ENCODE measurements at places on chromosomes 5 and 9.

- no peak for DNase-seq
These were observed 18.8 kb downstream of the COL5A1 start for GRCh38 chr9:134660407-134660806.

GRCh38 chr5:175471196-175471595, 7.2 kb upstream of the SFXN1 start:
- DNase-seq = no peak

- DNase-seq = no peak
These were observed 136.3 kb downstream of the MYO10 start for GRCh38 chr5:16799796-16800195.

DNA sequence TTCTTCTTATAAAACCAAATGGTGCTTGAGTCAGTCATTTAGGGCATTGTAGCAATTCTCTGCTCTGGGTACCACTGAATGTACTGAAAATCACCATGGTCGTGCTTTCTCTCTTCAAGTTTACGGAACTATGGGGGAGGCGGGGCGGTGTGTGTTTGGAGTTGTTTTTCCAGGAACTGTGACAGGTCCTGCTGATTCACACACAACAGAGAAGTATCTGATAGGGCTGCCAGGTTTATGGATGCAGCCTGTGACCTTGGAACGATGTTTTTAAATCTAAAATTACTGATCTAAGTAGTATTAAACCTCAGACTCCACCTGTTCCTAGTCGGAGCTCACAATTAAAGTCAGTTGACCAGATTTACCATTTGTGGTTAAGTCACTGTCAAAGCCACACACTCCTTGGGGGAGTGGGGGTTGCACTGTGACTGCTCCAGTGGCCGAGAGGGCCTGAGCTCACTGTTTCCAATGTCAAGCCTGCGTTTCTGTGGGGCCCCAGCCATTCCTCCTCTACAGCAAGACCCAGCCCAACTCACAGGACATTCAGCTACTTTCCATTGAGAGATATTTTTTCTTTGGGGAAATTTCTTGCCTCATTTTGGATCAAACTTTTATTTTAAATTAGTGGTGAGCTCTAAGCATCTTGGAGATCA, 44.4 kb downstream of the GADD45G start:
- no peak for DNase-seq

- DNase-seq = no peak
These were observed 247.5 kb upstream of the DAPK1 start for GRCh38 chr9:87250205-87250604.

- DNase-seq = no peak
These were observed 217.9 kb downstream of the SPATA31D1 start for GRCh38 chr9:82206490-82206889.

- DNase-seq = no peak
These were observed 1353.0 kb upstream of the C9orf72 start for GRCh38 chr9:28926306-28926705.

DNA sequence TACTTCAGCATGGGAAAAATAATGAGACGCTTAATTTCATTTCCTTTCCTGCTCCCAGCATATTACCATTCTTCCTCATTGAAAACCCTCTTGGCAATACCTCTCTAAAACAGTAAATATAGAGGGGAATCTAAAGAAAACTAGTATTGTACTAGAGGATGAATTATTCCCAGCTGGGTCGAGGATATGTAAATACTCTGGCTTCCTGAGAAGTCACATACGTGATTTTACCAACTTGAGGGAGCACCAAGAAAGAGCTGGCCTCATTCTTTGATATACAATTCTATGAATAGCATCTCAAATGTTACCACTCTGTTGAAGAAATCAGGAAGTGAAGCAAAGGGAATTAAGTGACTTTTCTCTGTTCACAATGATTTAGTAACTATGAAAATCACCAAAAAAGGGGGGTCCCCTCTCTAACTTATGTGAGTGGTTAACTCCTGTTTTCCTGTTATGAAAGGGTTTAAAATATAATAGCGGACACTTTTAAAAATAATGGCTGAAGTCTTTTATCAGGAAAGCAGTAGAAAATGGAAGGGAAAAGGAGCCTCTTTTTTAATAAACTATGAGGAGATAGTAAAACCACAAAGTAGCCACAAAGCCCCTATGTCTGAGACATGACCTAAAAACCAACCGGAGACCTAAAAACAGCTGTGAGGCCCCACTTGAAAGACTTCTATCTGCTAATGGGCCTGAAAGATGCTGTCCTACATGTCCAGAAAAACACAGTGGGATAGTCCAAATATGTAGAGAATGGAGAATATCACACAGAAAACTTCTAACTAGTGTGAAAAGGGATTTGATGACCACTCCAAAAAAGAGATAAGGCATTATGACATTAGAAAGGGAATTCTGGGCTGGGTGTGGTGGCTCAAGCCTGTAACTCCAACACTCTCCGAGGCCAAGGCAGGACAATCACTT, 42.6 kb downstream of the LPAR1 start:
- no peak for DNase-seq

GRCh38 chr5:148810823-148811222, 15.6 kb upstream of the ADRB2 start:
- DNase-seq = no peak

DNA sequence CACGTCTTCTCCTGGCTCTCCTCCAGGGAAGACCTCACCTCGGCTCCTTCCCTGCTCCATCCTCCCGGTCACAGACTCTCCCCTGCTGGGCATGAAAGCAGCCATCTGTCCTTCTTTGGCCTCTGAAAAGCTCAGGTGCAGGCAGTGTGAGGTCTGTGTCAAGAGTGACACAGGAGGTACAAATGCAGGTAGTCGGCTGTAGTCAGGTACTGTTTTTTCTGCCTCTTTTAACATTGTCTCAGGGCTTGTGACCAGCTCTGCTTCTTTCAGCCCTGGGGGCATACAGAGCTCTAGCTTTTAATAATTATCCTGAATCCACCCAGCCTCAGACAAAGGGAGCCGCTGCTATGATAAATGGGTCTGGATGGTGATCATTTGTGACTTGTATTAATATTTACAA, 46.4 kb downstream of the C5orf15 start:
- DNase-seq = no peak

DNA sequence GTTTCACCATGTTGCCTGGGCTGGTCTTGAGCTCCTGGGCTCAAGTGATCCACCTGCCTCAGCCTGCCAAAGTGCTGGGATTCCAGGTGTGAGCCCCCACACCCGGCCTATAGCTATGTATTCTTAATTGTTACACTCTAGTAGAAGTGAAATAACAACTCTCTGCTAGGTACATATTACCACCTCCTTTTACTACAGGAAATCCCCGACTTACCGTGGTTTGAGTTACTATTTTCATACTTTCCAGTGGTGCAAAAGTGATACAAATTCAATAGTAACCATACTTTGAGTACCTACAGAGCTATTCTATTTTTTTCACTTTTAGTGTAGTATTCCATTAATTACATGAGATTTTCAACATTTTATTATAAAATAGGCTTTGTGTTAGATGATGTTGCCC, 719 bp downstream of the ARL14EPL start:
- no peak for DNase-seq

DNA sequence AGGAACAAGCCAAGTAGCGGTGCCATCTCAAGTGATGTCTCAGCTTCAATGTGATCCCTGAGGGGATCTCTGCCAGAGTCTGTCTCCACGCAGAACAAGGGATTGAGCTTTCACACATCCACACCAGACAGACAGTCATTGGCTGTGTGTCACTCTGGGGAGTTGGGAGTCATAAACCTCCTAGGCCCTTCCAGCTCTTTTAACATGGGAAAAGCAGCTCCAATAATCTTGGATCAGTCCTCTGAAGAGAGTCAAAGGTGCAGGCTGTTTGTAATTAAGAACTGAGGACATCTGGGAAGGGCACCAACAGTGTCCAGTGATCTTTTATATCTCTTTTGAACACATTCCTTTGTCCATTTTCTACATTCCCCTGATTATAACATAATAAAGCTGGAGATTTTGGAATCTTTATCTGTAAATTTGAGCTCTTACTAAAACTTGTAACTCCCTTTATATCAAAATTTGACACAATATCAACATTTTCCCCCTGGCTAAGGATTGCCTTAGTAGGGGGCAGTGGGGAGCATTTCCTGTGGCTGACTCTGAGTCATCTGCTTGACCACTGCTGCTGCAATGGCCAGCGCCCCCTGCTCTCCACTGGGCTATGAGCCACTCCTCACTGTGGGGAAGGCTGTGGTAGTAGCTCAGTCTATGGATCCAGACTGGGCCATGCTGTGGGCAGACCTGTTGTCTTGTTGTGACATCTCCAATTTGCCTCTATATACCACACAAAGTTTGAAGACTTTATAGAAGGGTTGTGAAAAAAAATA, 284.4 kb downstream of the OSTF1 start:
- no peak for DNase-seq

DNA sequence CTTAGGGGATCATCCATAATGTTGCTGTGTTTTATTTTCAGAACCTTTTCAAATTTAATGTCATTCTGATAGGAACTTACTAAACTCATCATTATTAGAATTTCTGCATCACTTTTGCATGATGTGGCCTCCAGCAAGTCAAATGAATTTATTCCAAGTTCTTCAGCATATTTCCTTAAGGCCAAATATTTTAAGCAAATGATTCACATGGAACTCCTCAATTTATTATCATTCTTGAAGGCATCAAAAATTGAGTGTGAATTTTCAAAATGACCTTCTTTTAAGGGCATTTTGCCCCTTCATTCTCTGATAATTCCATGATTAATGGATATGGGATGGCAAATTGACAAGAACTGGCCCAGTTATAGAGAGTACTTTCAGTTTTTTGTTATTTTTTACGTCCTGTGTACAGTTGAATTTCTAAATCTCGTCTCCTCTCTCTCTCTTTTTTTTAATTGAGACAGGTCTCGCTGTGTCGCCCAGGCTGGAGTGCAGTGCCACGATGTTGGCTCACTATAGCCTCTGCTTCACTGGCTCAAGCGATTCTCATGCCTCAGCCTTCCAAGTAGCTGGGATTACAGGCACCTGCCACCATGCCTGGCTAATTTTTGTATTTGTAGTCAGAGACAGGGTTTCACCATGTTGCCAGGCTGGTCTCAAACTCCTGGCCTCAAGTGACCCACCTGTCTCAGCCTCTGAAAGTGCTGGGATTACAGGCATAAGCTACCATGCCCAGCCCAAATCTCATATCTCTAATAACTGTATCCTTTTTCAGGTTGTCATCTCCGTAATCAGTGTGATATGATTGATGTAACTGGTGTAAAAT, 29.1 kb downstream of the GPR21 start:
- DNase-seq = no peak

GRCh38 chr9:36337865-36338264, 62.2 kb downstream of the RNF38 start:
- DNase-seq = no peak

GRCh38 chr5:143564417-143564816, 160.9 kb upstream of the NR3C1 start:
- DNase-seq = no peak

DNA sequence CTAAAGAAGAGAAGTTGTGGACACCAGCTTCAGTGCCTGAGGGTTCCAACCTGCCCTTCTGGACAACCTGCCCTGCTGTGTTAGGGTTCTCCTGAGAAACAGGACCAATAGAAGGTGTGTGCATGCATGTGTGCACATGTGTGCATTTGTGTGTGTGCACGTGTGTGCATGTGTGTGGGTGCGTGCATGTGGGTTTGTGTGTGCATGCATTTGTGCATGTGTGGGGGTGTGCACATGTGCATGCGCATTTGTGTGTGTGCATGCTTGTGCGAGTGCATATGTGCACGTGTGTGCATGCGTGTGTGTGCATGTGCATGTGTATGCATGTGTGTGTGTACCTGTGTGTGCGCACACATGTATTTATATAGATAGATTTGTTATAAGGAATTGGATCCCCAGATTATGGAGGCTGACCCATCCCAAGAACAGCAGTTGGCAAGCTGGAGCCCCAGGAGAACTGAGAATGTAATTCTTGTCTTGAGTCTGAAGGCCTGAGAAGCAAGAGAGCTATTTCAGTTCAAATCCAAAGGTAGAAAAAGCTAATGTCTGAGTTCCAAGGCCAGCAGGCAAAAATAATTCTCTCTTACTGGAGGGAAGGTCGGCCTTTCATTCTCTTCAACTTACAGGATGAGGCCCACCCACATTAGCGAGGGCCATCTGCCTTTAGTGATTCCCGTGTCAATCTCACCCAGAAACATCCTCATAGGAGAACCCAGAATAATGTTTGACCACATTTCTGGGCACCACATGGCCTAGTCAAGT, 62.9 kb upstream of the SYNPO start:
- DNase-seq = no peak

DNA sequence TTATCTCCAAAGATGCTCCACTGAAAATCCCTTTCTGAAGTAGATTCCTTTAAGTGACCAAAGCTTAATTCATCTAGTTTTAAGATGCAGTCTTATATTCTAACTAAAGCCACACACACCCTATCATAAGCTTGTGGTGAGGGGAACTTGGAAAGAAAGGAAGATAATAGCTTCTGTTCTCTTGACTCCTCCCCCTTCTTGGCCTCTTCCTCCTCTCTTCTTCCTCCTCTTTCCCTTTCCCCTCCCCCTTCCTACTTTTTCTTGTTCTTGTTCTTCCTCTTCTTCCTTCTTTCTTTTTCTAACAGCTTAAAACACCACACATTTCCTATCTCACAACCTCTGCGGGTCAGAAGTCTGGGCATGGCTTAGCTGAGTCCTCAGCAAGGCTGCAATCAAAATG, 23.5 kb downstream of the IL7R start:
- no peak for DNase-seq

DNA sequence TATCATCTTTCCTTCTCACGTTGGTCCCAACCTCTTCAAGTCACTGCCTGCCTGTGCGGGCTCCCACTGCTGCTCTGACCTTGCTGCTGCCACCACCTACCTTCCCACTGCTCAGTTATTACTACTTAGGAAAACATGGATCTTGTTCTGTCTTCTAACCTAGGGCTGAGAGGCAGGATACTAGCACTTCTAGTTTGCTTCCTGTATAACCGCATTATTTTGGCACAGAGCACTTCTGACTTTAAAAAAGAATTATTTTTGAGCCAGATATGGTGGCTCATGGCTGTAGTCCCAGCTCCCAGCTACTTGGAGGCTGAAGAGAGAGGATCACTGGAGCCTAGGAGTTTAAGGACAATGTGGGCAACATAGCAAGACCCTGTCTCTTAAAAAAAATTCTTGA, 135.4 kb upstream of the GNA14 start:
- no peak for DNase-seq

- DNase-seq = no peak
These were observed 6.8 kb upstream of the RECK start for GRCh38 chr9:36029765-36030528.

DNA sequence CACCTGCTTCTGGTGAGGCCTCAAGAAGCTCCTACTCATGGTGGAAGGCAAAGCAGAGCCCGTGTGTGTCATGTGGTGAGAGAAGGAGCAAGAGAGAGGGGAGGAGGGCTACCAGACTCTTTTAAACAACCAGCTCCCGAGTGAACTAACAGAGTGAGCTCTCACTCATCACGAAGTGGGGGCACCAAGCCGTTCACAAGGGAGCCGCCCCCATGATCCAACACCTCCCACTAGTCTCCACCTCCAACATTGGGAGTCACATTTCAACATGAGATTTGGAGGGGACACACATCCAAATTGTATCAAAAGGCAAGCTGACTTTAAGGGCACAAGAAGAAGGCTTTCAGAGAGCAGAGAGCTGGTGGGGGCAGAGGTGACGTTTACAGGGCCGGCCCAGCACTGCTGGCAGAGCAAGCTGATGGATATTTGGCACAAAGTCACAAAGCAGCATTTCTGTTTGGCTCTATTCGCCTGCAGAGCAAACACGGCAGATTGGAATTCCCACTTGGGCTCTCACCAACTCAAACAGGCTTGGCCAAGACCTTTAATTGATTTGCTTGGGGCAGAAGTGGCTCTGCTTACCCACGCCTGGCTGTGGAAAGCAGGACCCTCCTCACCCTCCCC, 20.0 kb downstream of the PITX1 start:
- DNase-seq = no peak
